ENCODE measurements at places on chromosomes 4 and X.

- DNase-seq: no peak
Measured at GRCh38 chr4:83178029-83178428, 63.5 kb upstream of the PLAC8 start.

DNA sequence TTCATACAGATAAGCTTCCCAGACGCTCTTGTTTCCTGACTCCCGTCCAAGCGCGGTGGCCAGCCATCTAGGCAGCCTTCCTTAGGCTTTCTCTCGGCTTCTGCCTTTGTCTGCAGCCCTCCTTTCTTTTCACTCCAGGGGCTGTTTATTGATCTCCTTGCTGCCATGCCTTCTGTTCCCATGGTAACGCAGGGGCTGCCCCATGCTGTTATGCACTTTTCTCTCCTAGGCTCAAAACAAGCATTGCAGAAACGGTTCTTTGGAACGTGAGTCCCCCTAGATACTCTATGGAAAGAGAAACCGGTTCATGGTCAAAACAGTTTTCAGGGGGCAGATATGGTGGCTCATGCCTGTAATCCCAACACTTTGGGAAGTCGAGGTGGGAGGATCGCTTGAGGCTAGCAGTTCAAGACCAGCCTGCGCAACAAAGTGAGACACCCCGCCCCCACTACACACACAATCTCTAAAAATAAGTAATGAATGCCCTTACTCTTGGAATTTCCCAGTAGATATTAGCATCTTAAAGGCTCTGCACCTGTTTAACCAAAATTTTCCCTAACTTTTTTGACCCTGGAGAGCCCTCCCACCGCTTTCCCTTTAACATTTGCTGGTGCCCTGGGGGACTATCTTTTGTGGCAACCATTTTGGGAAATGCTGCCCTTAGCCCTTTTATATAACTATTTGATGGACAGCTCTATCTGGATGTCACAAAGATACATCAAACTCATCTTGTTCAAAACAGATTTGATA, 53.9 kb upstream of the ZNF157 start:
- DNase-seq: no peak

GRCh38 chr4:105896984-105897775, 1.9 kb downstream of the NPNT start:
- no peak for DNase-seq

GRCh38 chr4:25346913-25347312, 30.1 kb upstream of the ANAPC4 start:
- DNase-seq: no peak

- DNase-seq: no peak
Measured at GRCh38 chrX:150757371-150757770, 64.2 kb downstream of the MTMR1 start.

GRCh38 chr4:140930557-140930956, 174.4 kb upstream of the TBC1D9 start:
- no peak for DNase-seq

GRCh38 chr4:98568941-98569663, 89.3 kb downstream of the TSPAN5 start:
- no peak for DNase-seq

DNA sequence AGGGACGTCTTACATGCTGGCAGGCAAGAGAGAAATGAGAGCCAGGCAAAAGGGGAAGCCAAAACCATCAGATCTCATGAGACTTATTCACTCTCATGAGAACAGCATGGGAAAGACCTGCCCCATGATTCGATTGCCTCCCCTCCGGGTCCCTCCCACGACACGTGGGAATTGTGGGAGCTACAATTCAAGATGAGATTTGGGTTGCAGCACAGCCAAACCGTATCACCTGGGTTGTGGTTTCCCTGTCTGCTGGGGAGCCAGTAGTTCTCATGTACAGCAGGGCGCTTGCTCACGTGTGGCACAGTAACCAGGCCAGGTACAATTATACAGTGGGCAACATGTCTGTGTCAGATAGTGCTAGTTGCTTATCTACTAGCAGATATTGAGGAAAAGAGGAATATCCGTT, 11.1 kb upstream of the RS1 start:
- no peak for DNase-seq

GRCh38 chr4:88297725-88298454, 13.5 kb upstream of the PPM1K start:
- no peak for DNase-seq

DNA sequence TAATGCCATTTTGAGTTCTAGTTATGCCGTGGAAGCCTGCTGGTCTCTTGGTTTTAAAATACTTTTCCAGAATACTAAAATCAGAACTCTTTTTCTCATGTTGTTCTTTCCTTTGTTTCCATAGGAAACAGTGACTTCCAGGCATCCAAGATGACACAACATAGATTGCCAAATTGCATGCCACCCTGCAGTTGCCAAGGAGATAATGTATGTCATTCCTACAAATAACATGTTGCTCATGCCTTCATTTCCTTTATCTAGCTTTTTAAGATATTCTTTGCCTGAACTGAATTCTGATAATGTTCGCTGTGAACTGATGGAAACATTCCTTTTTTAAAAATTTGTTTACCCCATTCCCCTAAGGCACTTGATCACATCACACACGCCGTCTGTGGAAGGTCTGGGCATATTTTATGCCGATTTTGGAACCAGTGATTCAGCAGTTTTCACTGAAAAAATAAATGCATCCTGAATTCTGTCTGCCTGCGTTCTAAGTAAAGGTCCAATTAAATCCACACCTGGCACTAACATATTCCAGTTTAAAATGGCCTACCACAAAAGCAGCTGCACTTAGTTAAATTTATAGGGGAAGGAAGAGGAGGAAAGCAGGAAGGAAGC, 38.0 kb upstream of the COX7B2 start:
- DNase-seq: no peak

DNA sequence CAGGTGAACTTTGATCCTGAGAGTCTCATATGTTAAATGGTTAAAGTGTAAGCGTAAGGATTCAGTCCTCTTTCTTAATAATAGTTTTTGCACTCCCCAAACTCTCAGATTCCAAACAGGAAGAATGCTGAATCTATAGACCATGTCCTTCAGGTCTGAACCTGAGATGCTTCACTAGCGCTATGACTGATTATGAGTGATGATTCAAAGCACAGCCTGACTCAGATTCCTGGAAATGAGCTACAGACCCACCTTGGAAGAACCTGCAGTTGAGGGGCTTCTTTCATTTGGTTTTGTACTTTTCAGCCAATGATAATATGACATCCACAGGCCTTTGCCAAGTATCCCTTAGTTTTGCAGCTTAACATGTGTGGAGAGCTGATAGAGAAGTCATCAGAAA, 1.4 kb downstream of the EDNRA start:
- DNase-seq: no peak

- DNase-seq: no peak
Measured at GRCh38 chrX:101417190-101417589, 9.2 kb downstream of the HNRNPH2 start.

DNA sequence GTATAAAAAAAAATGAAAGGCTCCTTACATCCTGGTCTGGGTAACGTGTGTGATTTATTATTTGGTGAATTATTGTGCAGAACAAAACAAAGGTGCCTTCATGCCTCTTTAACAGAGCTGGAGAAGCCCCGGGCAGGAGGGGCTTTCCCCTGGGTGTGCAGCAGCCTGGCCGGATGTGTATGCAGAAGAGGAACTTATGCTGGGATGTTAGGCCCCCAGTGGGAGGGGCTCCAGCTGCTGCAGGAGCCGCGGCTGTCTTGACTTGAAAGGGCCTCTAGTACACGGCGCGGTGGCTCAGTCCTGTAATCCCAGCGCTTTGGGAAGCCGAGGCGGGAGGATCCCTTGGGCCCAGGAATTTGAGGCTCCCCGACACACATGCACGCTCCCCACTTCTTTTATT, 16.0 kb downstream of the CCNQ start:
- DNase-seq: peak; percentile 35

DNA sequence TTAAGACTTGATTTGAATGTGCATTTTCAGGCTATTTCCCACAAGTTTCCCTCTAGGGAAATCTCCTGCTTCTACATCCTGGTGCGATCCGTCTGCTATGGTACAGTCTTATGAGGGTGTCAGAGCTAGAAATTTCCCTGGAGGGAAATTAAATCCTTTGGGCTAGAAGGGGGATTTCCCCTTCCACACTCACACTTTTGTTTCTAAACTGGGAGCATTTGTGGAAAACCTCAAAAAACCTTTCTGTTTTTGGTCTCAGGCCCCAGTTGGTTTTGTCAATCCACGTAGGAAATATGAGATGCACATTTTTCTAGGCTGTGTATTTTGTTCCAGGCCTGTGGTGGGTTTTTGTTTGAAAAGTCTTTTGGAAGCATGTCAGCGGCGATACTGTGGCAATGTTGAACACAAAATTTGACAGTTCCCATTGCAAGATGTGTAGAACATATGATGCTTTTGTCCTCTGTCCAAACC, 17.8 kb downstream of the HMGB3 start:
- no peak for DNase-seq

GRCh38 chr4:3766036-3766784, at the start of gene ADRA2C:
Gene ADRA2C, plus strand, starts transcription at chr4:3766385. Its CDS starts 222 bp downstream, at chr4:3766607.
- DNase-seq: no peak

GRCh38 chr4:178240891-178241290, 798.7 kb upstream of the AGA start:
- no peak for DNase-seq

DNA sequence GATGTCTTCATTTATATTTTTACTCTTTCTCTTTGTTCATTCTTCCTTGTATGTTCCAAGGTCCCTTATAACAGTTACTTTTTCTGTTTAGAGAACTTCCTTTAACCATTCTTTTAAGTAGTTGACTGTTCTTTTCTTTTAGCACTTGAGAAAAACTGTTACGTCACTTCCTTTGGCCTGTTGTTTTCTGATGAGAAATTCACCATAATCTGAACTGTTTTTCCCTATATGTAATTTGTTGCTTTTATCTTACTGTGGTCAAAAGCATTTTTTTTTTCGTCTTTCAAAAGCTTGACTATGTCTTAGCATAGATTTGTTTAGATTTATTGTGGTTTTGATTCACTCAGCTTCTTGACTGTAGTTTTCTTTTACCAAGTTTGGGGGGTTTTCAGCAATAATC, 1660.3 kb upstream of the PCDH10 start:
- DNase-seq: no peak

- DNase-seq: no peak
Measured at GRCh38 chr4:153243468-153243867, 39.2 kb downstream of the TRIM2 start.

- no peak for DNase-seq
Measured at GRCh38 chr4:25970691-25971432, 56.8 kb downstream of the SMIM20 start.

- no peak for DNase-seq
Measured at GRCh38 chr4:8022767-8023695, 83.4 kb upstream of the AFAP1 start.

GRCh38 chr4:81380437-81380836, 91.3 kb downstream of the RASGEF1B start:
- DNase-seq: no peak

DNA sequence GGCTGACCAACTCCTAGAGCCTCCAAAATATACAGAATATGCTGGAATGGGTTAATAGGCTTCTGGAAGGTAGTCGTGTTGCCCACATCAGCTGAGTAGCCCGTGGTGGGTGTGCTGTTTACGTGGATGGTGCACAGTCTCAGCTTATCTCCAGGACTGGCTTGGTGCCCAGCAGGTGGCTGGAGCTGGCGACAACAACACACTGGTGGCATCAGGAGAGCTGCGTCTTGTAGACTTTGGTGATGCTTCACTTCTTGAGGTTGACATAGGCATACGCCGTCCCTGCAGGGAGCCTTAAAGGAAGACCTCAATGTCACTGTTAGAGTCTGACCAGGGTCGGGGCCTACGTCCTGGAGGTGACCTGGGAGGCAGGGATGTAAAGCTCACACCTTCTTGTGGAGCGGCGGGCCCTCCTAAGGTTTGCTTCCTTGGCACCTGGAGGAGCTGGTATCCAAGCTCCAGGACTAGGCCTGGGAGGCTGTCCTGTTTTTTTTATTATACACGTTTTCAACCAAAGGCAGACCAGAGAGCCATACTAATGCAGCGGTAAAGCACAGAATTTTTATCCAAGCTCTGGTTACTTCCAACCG, 26.5 kb upstream of the RBMX start:
- DNase-seq: no peak

GRCh38 chr4:8439914-8440491, 520 bp downstream of the ACOX3 start:
- no peak for DNase-seq

DNA sequence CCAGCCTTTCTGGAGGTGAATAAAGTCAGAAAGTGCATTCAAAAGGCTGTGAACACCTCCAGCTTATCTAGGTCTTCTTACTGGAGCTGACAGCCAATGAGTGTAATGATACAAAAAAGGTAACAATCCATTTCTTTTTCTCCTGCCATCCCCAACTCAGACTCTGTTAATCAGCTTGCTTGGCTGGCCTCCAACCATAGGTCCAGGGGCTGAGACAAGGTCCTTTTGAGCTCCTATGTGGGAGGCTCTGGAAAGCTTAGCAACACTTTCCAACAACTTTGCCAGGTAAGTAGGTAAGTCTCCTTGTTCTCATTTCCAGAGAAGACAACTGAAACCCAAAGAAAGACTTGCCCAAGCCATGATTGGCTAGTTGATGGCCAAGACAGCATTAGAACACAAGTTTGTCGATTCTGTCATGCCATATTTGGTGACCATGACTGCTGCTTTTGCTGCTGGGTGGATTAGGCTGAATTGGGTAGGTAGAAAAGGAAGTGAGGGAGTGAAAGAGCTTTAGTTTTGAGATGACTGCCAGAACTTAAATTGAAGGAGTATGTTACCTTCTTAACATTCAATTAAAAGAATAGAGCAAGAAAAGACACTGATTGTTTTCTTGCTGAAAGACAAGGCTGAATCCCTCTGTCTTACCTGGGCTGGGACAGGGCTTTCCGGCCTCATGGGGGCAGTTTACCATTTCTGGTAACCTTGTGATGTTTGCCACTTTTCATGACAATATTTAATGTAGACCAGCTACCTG, 22.8 kb downstream of the VSIG4 start:
- no peak for DNase-seq

- no peak for DNase-seq
Measured at GRCh38 chr4:187606581-187606980, 389.0 kb upstream of the ZFP42 start.

- DNase-seq: no peak
Measured at GRCh38 chr4:39987485-39987884, 9.8 kb upstream of the PDS5A start.

DNA sequence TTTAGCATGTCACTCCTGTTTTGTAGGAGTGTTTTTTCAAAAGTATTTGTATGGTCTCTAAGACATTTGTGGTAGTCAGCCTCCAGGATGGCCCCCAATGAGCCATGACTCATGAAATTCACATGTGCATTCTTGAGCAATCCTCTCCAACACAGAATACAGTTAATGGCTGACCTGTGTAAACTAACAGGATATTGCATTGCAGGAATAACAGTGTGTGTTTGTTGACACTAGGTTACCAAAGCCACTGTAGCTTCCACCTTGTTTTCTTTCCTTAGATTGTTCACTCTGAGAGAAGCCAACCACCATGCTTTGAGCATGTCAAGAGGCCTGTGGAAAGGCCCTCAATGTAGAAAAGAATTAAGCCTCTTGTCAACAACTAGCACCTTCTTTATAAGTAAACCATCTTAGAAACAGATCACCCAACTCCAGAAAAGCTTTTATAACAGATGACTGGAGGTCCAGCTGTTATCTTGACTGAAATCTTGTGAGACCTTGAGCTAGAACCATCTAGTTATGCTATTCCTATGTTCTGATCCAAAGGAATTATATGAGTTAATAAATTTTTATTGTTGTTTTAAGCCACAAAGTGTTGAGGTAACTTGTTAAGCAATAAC, 28.5 kb downstream of the TBCK start:
- DNase-seq: no peak

GRCh38 chrX:121456315-121456714, 408.9 kb downstream of the GLUD2 start:
- no peak for DNase-seq

Data from activated CD8-positive, alpha-beta memory T cell treated with anti-CD3 and anti-CD28 coated beads for 4 hours (primary cell).